ENCODE measurements at places on chromosomes 13 and 19.

DNA sequence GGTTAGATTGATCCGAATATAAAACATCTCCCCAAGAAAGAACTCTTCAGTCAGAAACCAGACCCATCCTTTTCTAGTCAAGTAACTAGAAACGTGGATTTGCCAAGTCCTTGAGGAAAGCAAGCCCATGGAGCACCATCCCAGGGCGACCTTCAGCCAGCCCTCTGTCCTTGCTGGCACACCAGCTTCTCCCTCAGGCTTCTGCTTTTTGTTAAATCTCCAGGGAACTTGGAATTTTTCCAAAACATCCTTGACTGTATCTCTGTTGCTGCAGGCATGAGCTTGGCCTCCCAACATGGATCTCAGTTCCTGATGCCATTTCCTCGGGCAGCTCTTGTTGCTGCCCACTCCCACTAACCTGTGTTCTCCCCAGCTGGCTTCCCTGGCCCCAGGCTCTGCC lies 27.1 kb upstream of the C1QTNF9 start:
- DNase-seq = no peak

DNA sequence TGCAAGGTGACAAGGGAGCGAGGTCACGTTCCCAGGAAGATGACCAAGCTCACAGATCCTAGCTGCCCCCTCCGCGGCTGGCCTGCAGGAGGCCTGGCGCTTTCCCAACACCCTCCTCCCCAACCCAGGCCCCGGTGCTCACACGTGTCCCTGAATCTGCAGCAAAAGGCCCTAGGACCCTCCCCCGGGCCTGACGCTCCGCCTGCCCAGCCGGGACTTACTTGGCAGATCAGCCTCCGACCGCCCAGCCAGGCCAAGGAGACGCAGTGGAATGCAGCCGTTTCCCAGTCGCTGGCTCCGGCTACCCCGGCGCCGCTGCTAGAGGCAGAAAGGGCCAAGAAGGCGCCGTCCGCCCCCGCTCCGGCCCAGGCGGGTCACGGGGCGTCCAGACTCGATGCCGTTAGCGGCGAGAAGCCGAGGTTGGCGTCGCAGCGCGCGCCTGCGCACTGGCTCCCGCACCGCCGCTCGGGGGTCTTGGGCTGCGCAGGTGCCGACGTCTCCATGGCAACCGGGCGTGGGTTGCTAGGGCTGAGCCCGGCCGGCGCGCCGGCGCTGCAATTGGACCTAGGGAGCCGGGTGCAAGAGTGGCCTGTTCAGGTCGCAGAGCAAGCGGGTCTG lies at the start of gene PNMA8A:
Gene PNMA8A, minus strand, starts transcription at position 448 of the 618 bp plus-strand sequence. CDS start 528 bp downstream, outside the sequence.
- DNase-seq = peak; percentile 52

DNA sequence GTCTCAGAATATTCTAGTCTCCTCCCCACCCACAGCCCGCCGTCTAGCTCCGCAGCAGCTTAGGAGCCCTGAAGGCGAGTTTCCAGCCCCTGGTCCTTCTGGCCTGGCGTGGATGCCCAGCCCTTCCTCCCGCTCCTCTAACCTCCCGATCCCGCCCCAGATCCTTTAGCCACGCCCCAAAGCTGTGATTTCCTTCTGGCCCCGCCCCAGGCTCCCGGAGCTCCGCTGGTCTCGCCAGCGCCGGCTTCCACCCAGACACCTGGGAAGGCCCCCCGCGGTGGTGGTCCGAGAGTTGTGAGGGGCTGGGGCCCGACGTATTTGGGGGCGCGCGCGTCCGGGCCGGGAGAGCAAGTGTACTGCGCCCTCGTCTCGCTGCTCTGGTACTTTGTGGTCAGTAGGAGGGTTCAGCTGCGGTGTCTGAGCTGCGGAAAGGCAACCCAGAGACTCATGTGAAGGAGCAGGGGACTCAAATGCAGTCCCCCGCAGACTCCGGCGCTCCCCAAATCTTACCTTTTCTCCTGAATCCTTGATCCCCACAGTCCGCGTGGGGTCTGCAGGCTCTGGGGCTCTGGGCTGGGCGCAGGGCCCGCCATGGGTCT lies at the start of gene CGB7:
Gene CGB7, minus strand, starts transcription at position 114 of the 599 bp plus-strand sequence. CDS start 2,374 bp downstream, outside the sequence.
- DNase-seq = peak; percentile 36

GRCh38 chr19:55686311-55687050 lies 11.5 kb downstream of the EPN1 start:
- DNase-seq = no peak

DNA sequence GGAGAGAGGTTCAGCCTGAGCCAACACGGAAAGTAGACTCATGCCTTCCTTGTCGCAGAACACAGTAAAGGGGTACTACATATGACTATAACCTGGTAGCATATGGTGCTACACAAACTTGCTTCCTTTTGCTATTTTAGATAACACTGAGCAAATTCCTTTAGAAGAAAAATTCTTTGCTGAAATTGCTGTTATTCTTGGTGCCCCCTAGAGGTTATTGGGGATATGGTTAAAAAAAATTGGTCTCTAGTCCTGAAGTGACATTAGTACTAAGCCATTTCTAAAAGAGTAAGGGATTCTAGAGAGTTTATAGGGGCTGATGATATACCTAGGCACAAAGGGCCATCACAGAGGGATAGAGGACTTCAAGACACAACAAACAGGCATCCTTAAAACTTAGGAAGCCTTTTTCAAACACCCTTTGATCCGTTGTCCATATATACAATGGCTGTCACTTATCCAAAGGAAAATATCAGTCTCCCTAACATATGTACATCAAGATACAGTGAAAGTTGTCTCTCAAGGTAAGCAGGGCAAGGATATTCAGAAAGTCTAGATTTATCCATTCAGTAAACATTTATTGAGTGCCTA lies 13.9 kb upstream of the HS6ST3 start:
- no peak for DNase-seq

DNA sequence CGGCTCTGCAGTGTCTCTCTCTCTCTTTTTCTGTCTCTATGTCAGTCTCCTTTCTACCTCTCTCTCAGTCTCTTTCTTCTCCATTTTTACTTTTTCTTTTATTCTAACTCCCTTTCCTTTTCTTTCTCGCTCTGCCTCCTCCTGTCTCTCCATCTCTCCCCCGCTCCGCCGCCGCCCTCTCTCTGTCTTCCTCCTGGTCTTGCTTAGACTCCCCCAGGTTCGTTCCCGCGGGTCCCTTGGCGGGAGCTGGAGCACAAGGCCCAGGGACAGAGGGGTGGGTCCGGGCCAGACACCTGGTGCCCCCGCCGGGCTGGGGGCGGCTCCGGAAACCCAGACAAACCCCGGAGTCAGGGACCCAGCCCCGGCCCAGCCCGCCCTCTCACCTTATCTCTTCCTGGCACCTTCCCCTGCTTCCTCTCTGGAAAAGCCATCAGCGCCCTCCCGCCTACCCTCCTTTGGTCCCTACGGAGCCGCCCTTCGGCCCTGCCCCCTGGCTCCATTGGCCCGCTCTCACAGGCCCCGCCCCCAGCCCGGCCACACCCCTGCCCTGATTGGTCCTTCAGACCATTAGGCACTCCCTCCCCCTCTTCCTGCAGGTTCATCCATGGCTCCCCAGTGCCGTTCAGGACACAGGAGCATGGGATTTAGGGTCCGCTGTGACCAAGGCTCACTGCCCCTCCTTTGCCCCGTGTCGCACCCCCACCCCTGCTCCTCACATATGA lies 15.4 kb upstream of the NOP53 start:
- DNase-seq = peak; percentile 12

- DNase-seq = no peak
Measured at GRCh38 chr13:44206434-44206833, 167.2 kb upstream of the SERP2 start.

DNA sequence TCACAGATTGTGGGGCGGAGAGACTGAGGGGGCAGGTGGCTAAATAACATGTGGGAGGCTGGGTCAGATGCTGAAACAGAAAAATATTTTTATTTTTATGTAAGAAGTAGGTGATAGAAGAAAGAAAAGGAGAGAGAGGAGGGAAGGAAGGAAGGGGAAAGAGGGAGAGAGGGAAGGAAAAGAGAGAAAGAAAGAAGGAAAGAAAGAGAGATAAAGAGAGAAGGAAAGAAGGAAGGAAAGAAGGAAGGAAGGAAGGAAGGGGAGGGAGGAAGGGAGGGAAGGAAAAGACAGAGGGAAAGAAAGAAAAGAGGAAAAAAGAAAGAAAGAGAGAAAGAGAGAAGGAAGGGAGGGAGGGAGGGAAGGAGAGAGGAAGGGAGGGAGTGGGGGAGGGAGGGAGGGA lies 224.9 kb downstream of the UQCRFS1 start:
- no peak for DNase-seq

DNA sequence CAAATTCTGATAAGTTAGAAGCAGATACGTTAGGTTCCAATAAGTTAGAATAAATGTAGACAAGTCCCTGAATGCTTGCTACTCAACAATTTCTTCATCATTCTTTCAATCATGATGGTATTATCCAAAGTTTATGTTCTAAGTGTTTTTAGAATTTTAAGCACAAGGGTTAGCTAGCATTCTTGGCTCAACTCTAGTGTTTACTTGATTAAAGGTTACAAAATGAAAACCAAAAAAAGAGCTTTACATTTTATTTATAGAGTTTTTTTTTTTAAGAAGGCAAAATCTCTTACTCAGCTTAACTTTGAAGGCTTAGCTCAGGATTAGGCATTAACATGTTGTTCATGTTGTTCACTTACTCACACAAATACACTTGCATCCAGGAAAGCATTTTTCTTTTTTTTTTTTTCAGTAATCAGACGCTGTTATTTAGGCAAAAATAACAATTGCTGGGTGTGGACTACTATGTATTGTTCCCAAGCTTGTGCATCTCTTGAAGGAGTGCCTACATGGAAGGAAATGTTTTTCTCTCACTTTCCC lies 420.6 kb downstream of the DCT start:
- no peak for DNase-seq

- no peak for DNase-seq
Measured at GRCh38 chr19:17391371-17392151, 2.4 kb downstream of the CCDC194 start.

- no peak for DNase-seq
Measured at GRCh38 chr19:45765702-45766295, 3.3 kb downstream of the SIX5 start.

Data from kidney glomerular epithelial cell (primary cell).